ENCODE measurements at places on chromosomes 1 and 21. TPM values are rescaled to one million over a fixed set of nuclear protein-coding genes. Genes with fewer than 3 reads are reported as not detected.
A peak's percentile ranks its signal among the peaks of the same experiment; 100 is the strongest.

DNA sequence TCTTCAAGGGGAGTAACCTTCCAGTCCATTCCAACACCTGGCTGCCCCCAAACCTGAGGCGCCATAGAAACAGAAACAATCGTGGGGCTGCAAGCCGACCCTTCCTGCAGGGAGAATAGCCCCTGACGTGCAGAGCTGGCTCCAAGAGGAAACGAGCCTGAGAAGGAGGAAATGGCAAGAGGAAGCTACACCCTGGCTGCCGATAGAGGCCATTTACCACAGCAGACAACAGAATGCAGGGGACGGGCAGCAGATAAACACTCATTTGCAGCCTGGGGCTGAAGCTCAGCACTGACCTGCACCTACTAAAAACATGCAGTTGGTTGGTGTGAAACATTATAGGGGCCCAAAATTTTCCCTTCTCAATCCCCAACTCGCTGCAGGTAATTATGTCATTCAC lies 8.7 kb upstream of the TDRD10 start:
- no peak for DNase-seq

DNA sequence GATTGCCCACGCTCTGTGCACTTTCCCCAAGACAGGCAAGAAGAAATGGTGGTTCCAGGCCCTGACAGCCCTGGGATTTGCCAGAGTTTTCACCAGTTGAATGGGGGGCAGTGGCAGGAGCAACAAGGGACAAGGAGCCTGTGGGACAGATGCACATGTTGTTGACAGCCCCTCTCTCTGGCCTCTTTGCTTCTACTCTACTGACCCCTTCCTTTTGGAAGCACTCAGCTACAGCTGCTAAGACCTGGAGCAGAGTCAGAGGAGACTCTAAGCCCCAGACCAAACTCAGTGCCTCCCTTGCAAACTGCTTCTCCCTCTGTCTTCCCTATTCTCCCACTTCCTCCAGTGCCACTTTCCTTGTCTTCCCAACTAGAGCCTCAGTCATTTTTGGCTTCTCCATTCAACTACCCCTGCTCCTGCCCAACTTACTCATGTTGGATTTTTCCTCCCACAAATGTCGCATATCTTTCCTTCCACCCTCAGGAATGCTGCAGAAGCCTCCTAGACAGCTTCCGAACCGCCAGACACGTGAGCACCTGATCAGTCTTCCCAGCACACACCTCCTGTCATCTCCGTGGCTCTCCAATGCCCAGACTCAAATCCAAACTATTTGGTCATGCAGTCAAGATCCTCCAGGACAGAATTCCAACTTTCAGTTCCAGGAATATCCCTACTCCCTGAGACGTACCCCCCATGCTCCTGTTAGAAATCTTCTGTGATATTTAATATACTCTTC lies 9.1 kb downstream of the INKA2 start:
- DNase-seq = no peak

DNA sequence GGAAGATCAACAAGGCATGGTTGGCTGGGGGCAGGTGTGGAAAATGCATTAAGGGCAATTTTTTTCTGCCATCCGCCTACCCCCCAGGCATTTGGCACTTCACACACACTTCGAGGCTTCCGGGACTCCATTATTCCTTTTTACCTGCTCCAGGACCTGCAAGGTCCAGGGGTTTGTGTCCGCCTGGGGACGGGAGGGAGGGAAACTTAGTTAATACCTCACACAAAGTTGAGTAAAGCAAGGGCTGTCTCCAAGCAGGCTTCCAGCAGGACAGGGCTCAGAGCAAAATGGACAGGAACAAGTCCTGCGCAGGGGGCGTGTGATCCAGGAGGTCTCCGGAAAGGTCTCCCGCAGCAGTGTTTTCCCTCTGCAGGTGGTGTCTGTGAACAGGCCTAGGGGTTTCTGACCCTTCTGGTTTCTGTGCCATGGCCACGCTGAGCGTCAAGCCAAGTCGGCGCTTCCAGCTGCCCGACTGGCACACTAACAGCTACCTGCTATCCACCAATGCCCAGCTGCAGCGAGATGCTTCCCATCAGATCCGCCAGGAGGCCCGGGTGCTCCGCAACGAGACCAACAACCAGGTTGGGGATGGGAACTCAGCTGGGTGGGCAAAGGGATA lies 712 bp downstream of the TEKT2 start:
- DNase-seq = no peak

DNA sequence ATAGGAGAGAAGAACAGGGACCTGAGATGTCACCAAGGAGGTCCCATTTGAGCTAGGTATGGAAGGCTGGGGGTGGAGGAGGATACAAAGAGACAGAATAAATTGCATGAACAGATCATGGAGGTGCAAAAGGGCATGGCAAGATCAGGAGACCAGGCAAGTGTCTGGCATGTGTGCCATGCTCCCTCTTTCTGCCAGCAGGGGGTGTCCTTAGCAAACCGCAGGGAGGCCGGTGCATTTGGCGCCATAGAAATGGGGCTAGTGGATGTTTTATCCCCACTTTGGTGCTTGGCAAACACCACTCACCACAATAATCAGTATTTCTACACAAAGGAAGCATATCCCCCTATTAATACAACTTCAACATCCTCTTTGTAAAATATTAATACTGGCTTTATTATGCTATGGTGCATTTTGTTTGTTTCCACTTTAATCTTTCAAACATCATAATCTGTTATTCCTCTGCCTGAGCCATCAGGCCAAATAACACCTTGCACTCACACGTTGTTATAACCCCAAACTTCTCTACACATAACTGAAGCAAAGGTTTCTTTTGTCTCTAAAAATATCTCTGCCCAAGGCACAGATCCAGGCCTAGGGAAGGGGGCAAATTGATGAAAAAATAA lies 25.9 kb downstream of the S100A6 start:
- peak; percentile 77 for DNase-seq

The OR6K3 gene
- not detected for total RNA-seq

The MYCL gene
- total RNA-seq = 1.1 TPM

DNA sequence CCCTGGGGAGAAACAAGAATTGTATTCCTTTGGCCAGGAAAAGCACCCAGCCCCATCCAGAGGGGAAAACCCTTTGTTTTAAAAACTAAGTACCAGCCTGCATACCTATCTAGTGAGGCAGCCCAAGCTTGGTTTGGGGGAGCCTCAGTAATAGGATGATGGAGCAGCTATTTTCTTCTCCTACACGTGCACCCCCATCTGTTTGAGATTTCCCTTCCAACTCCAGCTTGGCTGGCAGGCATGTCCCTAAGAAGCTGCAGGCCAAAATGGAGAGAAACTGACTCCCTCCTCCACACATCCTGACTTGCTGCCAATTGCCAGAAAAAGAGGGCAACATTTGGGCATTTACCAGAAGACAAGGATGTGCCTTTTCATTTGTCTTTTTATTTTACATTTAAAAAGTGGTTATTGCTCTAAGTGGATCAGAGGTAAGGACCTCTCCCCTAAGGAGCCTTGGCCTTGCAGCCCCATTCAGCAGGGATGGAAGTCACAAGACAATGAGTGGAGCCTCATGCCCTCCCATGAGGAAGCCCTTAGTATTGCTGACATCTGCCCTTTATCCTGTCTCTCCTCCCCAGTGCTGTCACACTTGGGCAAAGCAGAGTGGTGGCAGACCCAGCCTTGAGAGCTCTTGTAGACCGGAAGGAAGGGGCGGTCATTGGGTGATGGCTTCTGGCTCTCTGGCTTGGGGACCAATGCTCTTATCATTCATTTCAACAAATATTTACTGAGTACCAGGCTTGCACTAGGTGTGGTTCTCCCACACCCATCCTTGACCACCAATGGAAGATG lies 8.6 kb downstream of the FNDC5 start:
- no peak for DNase-seq

The TEDDM1 gene
- not detected for total RNA-seq

- no peak for DNase-seq
Measured at GRCh38 chr1:32709476-32709875, 6.9 kb upstream of the SYNC start.

DNA sequence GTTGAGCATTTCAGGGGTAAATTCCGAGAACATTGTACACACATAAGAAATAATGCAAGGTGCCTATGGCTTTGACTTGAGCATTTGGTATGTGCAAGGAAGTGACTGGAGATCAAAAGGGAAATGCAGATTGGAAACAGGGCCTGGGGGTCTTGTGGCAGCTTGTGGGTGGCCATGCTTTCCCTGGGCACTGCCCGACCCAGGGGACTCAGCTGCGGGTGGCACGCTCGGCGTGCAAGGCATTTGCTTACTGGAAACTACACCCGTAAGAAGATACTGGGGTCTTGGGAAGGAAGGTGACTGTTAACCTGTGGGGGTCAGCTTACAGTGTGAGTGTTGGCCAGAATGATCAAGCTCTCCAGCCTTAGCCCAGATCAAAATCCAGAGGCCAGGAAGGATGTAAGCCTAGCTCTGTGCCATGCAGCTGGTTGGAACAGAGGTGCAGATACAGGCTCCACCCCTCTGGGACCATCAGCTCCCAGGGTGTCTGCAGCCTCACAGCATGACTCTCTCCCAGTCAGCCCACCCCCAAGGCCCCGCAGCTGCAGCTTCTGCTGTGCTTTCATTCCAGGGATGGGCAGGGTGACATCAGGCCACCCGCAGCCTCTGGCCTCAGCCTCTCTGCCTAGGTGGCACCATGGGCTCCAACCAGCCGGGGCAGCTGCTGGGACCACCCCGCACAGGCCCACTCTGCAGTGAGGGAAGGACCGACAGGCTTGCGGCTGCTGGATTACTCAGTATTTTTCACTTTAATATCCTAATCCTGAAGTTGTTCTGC lies 55.1 kb downstream of the KIF26B start:
- DNase-seq = no peak

The LHX8 gene
- total RNA-seq = not detected

- DNase-seq = peak; percentile 86
Measured at GRCh38 chr21:42263591-42264131, 44.7 kb downstream of the ABCG1 start.

DNA sequence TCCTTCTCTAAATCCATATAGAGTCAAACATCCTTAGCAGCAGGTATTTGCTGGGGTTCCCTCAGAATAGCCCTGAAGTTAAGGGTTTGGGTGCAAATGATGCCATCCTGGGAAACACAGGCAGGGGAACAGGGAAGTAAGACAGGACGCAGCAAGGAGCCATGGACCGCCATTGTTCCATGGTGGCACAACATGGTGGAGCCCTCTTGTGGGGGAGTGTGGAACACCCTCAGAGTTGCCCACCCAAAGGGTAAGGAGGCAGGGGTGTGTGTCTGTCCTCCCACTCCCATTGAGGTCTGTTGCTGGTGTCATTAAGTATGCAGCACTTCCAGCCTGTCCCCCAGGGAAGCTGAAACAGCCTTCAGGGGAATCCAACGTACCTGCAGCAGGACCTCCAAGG lies 20.4 kb upstream of the RCAN1 start:
- no peak for DNase-seq

- DNase-seq = no peak
Measured at GRCh38 chr21:44089001-44089911, 17.9 kb upstream of the PWP2 start.

DNA sequence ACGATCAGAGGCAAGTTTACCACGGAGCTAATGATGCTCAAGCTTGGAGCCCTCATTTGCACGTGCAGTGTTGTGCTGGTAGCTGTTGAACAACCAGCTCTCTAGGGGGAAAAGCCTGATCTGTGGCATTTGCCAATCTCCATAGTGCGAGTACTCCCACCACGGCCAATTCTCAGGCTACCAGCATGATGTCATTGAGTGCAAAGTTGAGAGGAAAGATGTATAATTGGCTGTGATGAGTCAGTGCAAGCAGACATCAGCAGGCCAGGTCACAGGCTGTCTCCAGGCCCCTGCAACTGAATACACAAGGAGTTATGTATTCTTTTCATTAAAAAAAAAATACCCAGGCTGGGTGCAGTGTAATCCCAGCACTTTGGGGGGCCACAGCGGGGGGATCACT lies 233.1 kb upstream of the VAMP3 start:
- DNase-seq = no peak

GRCh38 chr1:208190784-208191183 lies 53.4 kb downstream of the PLXNA2 start:
- DNase-seq = no peak

- DNase-seq = no peak
Measured at GRCh38 chr21:39713905-39714304, 31.1 kb upstream of the IGSF5 start.

The CTTNBP2NL gene
- total RNA-seq = 41.3 TPM

- peak; percentile 92 for DNase-seq
Measured at GRCh38 chr1:205775717-205776056, 405 bp upstream of the RAB29 start.

The B3GALT5 gene
- not detected for total RNA-seq

- DNase-seq = no peak
Measured at GRCh38 chr1:31434101-31434871, 21.3 kb downstream of the SERINC2 start.

The GNB1 gene
- total RNA-seq = 426 TPM

Data from MCF 10A (cell line).